ENCODE measurements at places on chromosomes 1 and 21. TPM values are rescaled to one million over a fixed set of nuclear protein-coding genes. Genes with fewer than 3 reads are reported as not detected.

- DNase-seq, result no peak
Observed at GRCh38 chr1:50645139-50645538, 221.9 kb upstream of the DMRTA2 start.

ITGB2 gene
- total RNA-seq, result 166 TPM

DNA sequence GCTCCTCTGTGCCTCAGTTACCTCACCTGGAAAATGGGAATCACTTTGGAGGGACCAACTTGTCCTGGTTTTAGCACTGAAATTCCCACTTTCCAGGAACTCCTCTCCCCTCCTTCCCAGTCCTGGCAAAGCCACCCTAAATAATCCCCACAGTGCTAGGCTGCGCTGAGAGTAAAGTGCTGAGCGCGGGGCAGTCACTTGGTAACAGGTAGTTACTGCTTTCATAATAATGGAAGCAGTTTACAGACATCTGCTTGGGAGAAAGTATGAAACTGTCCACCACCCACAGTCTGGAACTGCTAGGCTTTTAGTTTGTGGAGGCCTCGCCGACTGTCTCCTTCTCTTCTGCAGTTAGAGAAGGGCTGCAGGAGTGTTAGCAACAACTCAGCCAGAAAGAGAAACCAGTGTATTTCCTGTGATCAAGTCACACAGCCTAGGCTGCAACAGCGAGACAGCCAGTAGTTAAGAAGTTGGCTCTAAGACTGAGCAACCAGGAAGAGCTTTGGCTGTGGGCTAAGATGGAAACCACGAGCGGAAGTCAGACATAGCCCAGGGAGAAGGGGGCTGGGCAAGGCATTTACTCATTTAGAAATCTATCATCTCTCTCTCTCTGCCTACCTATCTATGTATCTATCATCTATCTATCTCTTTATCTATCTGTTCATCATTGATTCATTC lies 30.8 kb upstream of the ABCG1 start:
- no peak for DNase-seq

SLC26A9 gene
- total RNA-seq, result 1.1 TPM

DNA sequence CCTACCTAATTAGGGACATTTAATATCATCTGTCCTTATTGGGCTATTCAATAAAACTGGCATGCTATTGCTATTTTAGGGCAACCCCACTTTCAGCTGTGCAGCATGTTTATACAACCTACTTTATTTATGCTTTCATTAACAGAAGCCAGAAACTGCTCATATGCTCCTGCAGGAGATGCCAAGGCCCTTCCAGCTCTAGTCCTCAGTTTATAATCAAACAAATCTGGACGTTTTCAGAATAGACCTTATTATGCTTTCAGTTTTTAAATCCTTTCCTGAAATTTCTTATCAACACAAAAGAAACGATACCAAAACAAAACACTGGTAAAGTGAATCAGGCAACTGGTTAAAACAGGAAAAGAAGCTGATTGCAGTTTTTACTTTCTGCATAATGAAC lies 53.2 kb downstream of the PTGS2 start:
- DNase-seq, result no peak

DNA sequence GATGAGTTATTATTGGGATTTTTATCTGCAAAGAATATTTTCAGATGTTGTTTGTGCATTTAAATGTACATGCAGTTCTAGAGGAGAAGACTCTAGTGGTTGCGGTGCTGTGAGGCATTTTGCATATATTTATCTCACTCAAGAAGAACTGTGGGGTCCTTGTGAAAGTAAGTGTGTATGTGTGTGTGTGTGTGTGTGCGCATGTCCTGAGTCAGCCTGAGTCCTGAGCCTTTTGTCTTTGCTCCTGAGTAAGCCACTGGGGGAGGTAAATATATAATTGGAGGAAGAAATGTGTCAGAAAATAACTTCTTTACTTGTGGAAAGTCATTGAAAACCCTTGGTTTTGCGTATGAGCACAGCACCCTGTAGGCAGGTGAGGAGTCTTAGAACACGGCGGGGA lies 55.6 kb upstream of the CD34 start:
- no peak for DNase-seq

GRCh38 chr1:23539698-23540266 lies 8.7 kb upstream of the E2F2 start:
- DNase-seq, result peak; percentile 42

DNA sequence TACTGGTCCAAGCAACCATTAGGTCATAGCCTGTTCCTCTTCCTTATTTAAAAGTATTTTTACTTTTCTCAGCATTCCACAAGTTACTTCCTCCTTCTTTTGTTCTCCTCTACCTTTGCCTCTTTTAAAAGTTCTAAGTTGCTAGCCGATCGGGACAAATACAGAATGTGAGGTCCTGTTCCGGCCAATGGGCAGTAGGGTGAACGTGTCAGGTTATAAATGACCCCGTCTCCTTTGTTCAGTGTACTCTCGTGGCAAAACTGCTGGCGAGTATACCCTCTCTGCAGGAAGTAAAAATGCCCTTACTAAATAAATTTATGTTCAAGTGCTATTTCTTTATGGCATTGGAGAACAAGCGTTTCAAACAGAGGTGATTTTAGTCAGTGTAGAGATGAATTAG lies 2.5 kb downstream of the ADCY10 start:
- DNase-seq, result no peak

- no peak for DNase-seq
Observed at GRCh38 chr1:248165186-248165585, 9.4 kb upstream of the OR2M2 start.

DNA sequence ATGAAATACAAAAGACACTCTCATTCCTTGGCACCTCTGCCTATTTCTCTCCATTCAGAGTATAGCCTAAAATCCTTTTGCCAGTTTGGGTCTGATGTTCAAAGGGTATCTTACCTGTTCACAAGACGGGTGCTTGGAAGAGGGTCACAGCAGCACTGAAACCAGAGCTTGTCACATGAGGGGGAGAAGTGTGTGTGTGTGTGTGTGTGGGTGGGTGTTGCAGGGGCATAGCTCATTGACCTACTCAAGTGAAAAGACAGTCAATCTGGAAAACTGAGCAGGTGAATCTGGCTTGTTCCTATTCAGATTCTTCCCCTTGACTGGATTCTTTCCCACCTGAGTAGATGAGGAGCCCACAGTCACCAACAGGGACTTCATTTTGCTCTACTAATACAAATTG lies 63.9 kb downstream of the KCTD3 start:
- DNase-seq, result no peak

SELP gene
- total RNA-seq, result 43.2 TPM

DNA sequence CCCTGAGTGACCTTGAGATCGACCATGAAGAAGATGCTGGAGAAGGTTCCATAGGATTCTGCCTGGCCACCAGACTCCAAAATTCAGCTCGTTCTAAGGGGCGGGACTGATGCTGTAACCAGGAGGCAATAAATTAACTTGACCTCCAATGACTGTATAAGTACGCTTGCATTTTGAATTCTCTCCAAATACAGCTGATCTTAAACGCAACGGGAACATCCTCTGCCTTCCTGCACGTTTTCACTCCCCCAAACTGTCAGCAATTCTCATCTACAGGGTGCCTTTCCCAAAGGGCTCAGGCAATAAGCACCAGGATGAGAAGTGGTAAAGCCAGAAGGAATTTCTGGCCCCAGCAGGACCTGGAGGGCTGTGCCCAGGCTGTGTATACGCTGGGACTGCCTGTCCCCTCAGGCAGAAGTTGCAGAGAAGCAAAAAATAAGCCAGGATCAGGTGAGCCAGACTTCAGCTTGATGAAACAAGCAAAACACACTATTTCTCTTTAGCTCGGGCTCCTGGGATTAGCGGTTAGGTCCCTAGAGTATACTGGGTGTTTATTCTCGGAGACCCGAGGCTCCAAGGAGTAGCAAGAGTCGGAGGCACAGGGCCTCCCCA lies 124.8 kb downstream of the LRIG2 start:
- no peak for DNase-seq

ATP1A4 gene
- 0.68 TPM for total RNA-seq

TTC39A gene
- 1.2 TPM for total RNA-seq

DNA sequence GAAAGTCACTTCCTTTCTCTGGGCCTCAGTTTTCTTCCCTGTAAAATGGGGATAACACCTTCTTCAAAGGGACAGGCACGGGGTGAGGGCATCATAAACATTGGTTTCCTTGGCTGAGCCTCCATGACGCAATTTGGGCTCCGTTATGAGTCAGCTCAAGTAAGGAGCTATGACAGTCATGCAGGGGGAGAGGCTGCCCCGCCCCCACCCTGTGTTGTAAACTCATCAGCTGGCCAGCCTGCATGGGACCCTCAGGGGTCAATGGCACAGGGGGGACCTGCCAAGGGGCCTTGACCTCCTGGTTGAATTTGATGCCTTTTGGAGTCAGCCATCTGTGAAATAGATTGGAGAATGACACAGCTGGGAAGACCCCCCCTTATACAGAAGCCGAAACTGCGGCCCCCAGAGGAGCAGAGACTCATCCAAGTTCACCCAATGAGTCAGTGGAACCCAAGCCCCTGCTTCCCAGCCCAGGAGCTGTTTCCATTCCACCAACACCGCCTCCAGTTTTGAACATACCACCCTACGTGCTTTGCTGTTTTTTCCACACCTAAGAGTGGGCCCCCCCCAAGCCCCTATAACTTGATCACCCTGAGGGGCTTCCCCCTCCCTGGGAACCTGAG lies 36.8 kb upstream of the RUNX3 start:
- no peak for DNase-seq

SEC16B gene
- 4.2 TPM for total RNA-seq

GRCh38 chr1:101293461-101294051 lies 56.7 kb downstream of the S1PR1 start:
- DNase-seq, result no peak

GRCh38 chr1:78691995-78692747 lies 42.5 kb downstream of the IFI44 start:
- no peak for DNase-seq

TMEM39B gene
- total RNA-seq, result 5.1 TPM

MROH9 gene
- total RNA-seq, result not detected

DNA sequence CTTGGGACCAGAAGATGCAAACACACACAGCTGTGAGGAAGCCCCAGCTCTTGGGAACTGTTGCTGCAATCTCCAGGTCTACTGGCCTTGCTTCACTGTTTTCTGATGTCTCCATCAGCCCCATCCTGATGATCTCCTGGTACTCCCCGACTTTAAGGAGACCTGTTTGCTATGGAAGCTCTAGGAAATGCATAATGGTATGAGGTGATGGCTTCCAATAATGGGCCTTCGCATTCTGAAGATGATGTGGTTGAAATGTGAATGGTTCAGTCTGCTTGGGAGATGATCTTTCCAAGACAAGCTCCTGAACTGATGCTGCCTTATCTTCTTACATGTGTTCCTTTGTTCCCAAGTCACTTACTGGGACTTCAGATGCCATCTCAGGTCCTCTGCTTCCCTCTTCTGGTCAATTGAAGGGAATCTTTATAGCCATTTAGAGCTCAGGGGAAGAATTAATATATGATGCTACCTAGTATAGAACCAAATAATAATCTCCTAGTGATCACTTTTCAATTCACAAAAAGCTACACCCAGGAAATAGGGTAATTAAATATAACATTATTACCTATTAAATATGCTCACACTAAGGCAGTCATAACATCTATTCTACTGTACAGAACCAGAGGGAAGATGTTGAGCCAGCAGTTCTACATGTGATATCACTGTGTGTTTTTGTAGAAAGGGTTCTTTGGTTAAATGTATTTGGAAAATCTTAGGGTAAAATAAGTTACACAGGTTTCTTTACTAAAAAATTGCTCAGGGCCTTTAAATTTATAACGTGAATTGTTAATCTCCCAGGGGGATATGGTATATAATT lies 73.9 kb upstream of the VTCN1 start:
- DNase-seq, result no peak

L1TD1 gene
- 0.63 TPM for total RNA-seq

DNA sequence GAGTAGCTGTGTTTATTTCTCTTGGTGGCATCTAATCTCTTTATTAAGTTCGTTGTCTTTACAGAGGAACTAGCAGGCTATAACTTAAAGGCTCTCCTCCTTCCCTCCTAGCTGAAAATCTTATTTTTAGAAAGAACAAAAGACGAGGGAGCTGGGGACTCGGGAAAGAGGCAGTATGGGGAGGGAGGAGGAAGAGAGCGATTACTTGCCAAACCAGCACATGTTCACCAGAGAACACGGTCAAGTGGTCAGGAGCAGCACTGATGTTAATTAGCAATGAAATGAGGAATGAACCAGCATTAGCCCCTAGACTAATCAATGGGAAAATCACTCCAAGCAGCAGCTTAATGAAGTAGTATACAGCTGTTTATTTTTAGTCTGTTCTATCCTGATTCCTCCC lies 171.3 kb upstream of the ESRRG start:
- DNase-seq, result no peak

DNA sequence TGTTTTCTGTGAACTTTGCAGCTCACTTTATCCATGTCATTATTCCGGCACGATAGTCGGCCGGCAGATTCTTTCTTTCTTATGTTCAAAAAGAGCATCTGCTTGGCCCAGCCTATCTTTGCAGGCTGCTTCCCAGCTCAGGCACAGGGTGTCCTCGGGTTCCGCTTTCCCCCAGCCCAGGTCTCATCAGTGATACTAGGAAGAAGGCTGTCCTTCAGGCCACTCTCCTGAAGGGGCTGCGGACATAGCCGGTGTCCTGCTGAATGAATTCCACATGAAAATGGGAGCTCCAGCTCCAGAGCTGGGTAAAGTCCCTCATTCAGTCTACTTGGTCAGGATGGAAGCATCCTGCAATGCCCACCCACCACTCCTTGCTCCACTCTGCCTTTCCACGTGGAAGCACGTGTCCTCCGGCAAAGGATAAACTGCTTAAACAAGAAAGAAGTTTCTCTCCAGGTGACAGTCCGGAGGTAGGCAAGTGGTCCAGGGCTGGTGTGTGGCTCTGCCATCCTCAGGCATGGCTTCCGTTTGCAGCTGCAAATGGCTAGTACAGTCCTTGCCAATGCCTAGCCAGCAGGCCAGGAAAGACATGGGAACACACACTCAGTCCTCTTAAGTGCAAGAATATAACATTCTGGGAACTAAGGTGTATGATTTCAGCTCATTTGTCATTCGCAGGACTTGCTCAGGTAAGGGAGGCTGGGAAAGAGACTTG lies 161.0 kb downstream of the TRIM33 start:
- DNase-seq, result no peak

DNA sequence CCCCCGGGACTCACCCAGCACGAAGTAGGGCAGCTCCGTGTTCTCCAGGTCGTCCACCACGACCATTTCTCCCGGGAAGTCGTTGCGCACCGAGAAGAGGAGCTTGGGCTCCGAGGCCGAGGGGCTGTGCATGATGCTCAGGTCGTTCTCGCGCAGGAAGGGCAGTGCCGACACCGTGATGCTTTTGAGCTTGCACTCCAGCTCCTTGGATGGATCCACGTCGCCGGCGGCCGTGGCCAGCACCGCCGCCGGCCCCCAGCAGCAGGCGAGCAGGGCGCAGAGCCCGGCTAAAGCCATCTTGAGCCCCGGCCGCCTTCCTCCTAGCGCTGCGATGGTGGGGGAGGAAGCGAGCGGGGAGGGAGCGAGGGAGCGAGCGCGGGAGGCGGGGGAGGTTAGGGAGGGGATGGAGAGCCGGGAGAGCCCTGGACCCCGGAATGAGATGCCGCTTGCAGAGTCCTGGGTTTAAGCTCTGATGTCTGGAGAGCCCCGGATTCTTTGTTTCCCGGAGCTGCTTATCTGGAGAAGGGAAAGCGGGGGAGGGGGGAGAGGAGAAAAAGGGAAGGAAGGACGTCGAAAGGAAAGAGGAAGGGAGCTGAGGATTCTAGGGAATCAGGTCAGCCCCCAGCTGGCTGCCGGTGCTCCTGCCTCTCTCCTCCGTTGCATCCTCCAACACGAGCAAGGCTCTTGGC lies at the start of gene ASTN1:
Gene ASTN1, minus strand, starts transcription at position 333 of the 689 bp plus-strand sequence. Its CDS starts 36 bp downstream, at position 297.
- DNase-seq, result no peak

GRCh38 chr1:60071296-60071695 lies 2.3 kb downstream of the C1orf87 start:
- no peak for DNase-seq

FCGR1A gene
- 15.8 TPM for total RNA-seq

- DNase-seq, result no peak
Observed at GRCh38 chr21:32611471-32611997, 643 bp downstream of the CFAP298 start.

GJA5 gene
- total RNA-seq, result 49.7 TPM

All from thoracic aorta (tissue), 2 donors.